Stimulated activated CD4-positive, alpha-beta T cell treated with anti-CD3 and anti-CD28 coated beads, TNF-alpha, amount 100 ng/mL, for 24 hours (primary cell): ENCODE measurements at places on chromosomes 13 and 19.

GRCh38 chr13:76826527-76826926 is 59.7 kb downstream of the KCTD12 start:
- no peak for DNase-seq

DNA sequence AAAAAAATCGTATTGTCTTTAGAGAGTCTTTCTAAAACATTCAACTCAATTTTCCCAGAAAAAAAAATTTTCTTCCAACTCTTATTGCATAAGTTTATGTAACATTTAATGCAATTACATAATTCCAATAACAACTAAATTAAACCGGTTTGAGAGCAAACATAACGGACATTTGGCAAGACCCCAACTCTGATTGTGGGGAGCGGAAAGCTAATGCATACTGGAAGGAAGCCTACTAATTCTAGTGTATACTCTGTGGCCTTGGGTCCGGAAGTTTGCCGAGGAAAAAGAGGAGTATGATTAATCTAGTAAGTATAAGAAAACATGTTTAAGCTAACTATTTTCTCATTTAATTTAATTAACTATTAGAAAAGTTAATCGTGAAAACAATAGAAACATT is 21.3 kb upstream of the MIR17HG start:
- no peak for DNase-seq

DNA sequence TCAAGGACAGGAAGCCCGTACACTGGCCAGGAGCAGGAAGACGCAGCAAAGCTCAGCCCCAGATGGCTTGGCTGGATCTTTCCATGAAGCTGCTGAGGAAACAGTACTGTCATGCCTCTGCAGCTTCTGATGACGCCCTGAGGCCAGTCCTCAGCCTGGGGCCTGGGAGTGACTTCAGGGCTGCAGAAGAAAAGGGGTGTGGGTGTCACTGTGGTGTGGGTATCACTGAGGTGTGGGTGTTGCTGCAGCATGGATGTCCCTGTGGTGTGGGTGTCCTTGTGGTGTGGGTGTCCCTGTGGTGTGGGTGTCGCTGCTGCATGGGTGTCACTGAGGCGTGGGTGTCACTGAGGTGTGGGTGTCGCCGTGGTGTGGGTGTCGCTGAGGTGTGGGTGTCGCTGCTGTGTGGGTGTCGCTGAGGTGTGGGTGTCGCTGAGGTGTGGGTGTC is 12.0 kb upstream of the GAS6 start:
- no peak for DNase-seq

DNA sequence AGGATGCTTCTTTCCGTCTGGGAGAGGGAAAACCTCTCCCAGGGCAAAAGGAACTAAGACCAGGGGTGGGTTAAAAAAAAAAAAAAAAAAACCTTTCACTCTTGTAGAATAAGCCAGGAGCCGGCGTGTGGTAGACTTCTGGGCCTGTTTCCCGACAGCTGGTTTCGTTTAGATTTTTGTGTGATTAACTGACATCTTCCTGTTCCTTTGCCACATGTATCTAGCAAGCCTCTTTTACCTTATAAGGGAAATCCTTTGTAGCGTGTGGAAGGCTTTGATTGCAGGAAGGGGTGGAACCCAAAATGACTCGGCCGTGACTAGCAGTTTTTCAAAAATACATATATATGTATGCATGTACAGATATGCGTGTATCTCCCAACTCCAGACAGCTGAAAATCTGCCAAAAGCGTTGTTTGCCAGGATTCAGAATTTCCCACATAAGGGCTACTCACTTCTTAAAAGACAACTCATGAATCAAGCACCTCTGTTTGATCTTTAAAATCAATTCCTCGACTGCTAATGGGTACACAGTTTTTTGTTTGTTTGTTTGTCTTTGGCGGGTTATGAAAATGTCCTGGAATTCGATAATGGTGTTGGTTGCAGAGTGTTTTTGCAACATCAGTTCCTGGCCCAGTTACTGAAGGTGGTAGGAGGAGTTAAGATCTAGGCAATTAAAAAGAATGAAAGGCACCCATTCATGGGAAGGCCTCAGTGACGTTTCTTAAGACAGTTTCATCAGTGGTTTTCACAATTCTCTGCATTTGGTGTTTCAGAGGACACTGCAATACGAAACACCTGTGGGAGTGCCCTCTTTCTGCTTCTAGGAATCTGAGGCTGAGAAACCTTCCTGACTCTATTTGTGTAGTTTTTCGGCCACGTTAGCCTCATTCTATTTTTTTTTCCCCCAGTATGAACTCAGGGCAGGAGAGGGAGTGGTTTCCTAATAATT is 2.7 kb downstream of the TPM4 start:
- DNase-seq: no peak

DNA sequence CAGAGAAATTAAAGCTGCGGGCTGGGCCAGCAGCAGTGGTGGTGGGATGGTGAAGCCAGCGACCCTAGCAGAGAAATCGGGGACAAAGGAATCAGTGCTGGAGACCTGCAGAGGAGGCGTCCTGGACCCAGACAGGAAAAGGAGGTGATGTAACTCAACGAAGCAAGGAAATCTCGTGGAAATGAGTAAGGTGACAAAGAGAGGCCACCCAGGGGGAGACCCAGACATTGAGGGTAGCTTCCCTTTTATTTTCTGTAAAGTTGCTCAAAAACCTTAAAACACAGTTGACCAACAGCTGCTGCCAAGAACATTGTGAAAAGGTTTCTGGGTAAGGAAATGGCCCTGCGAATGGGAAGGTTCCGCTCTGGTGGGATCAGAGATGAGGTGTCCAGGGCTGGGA is 13.3 kb upstream of the RETN start:
- DNase-seq: no peak

- no peak for DNase-seq
Observed at GRCh38 chr13:95159458-95159857, 141.8 kb downstream of the ABCC4 start.

GRCh38 chr19:40390084-40390742 is at the start of gene HIPK4:
HIPK4 (minus strand) TSS chr19:40390181; CDS start chr19:40389902, 279 bp downstream.
- no peak for DNase-seq

DNA sequence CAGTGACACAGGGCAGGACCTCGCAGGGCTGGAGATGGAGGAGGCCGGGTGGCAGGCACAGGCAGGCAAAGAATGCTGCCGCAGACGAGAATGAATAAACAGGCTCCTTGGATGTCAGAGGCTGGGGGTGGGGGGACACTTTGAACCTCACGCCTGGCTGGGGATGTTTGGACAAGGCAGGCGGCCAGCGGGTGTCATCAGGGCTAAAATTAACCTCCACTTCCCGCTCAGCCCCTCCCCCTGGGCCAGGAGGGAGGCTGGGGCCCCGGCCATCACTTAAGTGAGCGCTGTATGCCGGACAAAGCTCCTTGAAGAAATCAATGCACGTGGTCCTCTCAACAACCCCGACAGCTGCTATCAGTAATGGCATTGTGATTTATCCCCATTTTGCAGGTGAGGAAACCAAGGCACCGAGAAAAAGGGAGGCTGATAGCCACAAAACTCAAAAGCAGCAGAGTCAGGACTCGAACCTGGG is 10.3 kb upstream of the FUT5 start:
- no peak for DNase-seq

DNA sequence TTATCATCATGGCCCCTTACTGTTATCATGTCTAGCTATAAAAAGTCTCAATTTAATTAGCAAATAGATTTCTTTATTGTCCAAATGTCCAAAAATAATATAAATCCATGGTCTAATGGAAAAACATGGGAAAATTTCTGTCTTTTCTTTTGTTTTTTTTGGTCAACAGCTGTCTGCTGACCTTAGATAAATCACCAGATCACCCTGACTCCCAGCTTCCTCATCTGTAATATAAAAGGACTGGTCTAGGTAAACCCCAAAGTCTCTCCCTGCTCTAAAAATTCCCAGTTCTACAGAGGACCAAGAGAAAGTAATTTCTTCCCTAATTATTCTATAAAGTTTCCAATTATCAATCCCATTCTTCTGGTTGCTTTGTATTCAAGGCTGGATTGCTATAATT is 30.7 kb upstream of the RCBTB2 start:
- DNase-seq: no peak

DNA sequence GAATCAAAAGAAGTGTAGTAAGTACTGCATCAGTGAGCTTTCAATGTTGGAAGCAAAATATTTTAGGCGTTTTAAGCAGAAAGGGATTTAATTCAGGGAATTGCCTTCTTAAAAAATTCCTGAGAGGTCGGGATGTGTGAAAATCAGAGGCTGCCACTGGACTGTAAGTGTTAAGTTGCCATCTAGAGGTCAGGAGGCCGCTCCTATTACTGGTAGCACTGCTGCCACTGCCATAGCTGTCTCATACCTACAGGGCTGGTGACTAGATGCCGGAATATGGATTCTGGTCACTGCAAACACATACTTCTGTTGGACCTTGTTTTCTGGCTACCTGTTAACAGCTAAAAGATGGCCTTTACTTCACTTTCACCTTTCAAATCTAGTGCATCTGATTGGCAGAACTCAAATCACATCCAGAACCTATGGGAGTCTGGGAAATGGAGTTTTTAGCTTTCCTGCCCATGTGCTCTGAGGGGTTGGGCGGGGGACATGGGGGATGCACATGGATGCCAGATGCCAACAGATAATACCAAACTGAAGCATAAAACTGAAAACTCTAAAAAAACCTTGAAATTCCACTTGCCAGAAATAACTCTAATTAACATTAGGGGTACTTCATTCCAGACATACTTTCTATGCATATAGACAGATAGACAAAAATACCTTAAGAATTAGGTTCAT is 29.8 kb downstream of the DGKH start:
- no peak for DNase-seq

DNA sequence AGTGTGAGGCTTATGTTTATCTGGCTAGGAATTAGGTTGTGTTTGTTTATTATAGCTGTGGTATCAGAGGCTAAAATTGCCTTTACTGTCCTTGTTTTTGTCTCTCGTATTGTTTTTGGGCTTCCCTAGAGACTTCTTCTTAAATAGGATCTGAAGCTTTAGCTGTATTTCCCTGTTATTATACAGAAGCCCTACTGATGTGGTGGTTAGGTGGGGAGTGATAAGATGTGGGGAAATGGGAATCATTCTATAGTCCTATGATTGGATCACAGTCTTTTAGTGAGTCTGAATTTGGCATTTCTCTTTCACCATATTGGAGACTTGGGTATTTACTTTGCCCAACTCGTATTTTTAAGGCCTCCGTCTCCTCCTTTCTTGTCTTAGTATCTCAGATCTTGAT is 8.3 kb upstream of the KL start:
- no peak for DNase-seq

DNA sequence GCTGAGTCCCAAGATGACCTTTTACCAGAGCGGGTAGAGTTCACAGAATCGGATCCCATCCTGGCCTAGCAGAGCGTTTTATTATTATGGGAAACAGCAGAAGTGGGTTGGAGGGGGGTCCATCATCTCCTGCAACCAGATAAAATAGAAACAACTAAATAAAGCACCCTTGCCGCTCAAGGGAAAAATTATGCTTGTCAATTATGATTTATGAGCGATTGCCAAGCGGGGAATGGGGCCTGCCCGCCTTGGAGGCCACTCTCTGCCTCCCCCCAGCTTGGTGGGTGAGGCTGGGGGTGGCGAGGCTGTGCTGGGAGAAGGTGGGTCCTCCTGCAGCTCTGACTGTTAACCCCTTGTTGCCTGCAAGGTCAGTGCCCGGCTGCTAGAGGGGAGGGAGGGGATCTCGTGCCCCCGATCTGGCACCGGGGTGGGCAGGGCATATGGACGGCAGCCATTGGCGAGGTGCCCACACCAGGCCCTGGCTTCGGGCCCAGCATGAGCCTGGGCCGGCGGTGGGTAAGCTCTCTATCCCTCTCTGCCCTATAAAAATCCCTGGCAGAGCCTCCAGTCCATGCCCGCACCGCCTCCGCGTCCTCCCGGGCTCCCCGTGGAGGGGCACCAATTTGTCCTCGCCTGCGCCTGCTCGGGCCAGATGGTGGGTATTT is 129.1 kb downstream of the URI1 start:
- no peak for DNase-seq

GRCh38 chr13:82654861-82655855 is 1227.1 kb downstream of the SLITRK1 start:
- no peak for DNase-seq

DNA sequence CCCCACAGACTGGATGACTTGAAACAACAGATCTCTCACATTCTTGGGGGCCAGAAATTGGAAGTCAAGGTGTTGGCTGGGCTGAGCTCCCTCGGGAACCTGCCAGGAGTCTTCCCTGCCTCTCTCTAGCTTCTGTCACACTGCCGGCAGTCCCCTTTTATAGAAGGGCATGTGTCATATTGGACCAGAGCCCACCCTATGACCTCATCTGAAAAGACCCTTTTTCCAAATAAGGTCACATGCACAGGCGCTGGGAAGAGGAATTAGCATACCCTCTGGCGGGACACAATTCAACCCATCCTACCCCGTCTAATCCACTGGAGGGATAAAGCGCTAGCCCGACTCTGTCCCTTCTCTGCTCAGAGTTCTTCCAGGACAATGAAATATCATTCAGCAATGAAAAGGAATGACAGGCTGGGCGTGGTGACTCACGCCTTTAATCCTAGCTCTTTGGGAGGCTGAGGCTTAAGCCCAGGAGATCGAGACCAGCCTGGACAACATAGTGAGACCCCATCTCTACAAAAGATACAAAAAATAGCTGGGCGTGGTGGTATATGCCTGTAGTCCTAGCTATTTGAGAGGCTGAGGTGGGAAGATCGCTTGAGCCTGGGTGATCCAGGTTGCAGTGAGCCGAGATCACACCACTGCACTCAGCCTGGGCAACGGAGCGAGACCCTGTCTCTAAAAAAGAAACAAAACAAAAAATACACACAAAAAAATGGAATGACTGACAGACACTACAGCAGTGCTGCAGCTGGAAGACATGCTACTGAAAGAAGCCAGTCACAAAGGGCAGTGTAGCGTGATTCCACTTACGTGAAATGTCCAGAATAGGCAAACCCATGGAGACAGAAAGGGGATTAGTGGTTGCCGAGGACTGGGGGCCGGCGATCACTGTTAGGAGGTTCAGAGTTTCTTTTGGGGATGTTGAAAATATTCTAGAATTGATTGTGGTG is 28.5 kb downstream of the MEIS3 start:
- no peak for DNase-seq

- no peak for DNase-seq
Observed at GRCh38 chr13:35387682-35388250, 88.7 kb downstream of the MAB21L1 start.
